ENCODE measurements at places on chromosomes 12 and 14.

- DNase-seq, result no peak
Measured at GRCh38 chr12:93025145-93026103, 96.3 kb upstream of the EEA1 start.

- DNase-seq, result no peak
Measured at GRCh38 chr12:86698641-86698980, 442.4 kb upstream of the MGAT4C start.

GRCh38 chr12:16399101-16399500 lies 51.7 kb downstream of the MGST1 start:
- DNase-seq, result no peak

- DNase-seq, result no peak
Measured at GRCh38 chr14:102503641-102504327, 5.8 kb downstream of the ANKRD9 start.

DNA sequence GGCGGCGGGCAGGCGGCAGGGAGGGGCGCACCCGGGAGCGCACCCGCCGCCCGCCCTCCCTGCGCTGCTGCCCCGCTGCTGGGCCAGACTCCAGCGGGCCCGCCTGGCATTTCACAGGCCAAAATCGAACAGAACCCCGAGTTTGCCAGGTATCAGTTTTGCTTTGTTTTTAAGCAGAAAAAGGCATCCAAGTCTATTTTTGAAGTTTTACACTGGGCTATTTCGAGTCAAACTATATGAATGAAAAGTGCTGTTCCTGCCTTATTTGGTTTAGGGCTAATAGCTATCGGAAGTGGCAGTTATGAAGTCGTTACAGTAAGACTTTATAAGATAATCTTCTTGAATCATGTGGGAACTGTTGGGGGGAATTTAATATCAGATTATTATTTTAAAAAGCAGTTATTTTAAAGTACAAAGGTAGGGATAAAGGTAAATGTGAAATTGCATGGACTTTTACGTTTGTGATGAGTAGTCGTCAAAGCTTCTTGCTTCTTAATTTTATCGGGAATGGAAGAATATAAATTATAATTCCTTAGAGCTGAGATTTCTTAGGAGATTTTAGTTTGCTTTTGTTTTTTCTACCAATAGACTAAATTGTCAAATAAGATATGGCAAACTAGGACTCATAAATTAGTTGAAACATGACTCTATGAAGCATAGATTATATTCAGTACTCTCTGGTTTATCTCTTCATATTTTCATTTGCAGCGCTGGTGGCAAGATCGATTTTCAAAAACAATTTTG lies 1.1 kb downstream of the MSRB3 start:
- no peak for DNase-seq

DNA sequence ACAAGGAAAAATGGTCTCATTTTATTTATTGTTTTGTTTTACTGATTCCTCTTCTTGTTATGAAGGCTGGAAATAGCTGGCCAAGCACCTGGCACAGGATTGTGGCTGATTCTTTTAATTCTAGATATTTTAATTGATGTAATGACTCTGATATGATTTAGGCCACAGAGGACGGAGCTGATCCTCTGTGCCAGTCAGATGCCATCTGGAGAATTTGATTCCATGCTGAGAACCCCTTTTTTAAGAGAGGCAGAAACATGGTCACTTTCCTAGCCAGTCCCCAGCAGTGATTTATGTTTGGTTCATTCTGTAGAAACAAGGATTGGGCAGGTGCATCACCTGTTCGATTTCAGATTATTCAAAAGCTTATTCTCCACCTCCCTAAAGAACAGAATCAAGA lies 77.6 kb downstream of the STAB2 start:
- DNase-seq, result no peak

- DNase-seq, result peak; percentile 73
Measured at GRCh38 chr12:107372229-107372658, 278.9 kb upstream of the CRY1 start.

DNA sequence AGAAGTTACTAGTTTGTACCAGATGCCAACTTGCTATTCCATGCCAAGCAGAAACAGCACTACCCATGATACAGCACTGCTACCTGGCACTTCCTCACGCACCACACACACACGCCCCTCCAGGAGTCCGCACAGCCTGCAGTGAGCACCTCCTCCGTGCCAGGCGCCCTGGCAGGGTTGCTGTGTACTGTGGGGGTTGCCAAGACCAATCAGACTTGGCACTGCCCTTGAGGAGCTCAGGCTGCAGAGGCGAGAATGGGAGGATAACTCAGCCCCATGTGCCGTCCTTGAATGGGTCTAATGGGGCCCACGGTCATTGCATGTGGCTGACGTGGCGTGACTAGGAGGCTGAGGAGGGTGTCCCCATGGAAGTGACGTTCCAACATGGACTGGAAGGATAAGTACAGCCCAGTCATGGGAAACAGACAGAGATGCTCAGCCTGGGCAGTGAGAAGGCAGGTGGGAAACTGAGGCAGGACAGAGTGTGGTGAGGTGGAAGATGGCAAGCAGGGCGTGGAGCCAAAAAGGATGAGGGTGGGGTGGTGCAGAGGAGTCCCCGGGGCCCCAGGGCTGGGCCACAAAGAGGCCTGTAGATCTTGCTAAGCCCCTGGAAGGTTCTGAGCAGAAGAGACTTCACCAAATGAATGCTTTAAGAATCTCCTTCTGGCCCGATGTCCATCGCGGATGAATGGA lies 65.3 kb upstream of the C14orf180 start:
- no peak for DNase-seq

DNA sequence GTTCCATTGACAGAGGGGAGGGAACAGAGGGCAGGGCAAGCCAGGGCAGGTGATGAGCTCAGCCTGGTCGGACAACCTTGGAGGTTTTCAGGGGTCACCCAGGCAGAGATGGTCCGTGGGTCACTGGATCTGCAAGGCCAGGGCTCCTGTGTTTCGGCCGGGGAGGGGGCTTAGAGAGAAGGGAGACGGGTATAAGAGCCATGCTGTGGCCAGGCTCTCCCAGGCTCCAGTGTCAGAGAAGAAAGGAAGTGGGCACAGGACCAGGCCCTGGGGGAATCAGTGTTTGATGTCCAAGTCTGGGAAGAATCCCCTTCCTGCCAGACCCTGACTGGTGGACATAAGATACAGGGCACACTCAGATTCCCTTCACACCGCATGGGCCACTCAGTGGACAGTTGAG lies 36.9 kb downstream of the DIO3 start:
- no peak for DNase-seq

- no peak for DNase-seq
Measured at GRCh38 chr14:38964630-38965029, 138.4 kb downstream of the SEC23A start.

DNA sequence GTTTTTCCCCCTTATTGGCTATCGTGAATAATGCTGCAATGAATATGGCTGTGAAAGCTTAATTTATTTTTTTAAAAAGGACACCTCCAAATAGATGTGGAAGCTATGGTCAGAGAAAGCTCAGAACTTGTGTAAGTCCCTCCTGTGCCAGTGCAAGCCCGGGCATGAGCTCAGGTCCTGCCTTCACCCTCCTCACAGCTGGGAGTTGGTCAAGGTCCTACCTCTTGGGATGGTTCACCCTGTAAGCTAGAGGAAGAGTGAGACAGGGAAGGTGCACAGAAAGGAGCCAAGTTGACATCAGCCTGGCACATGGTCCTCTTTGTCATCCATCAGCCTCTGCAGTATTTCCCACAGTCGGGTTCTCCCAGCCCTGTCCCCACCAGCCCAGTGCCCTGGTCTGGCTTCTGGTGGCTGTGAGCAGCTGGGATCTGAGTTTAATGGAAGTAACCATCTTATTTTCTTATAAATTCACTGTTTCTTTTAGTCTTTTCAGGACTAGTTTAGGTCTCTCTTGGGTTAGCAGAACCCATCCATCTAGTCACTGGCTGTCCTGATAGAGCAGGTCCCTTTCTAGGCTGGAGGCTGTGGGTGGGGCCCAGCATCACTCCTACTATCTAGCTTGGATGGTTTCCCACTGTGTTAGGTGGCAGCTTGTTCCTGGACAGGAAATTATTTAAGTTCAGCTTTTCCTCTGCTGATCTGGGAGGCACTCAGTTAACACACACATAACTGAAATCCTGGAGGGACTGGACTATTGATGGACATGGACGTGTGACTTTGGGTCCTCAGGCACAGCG lies 11.8 kb upstream of the PLEKHG3 start:
- DNase-seq, result no peak

DNA sequence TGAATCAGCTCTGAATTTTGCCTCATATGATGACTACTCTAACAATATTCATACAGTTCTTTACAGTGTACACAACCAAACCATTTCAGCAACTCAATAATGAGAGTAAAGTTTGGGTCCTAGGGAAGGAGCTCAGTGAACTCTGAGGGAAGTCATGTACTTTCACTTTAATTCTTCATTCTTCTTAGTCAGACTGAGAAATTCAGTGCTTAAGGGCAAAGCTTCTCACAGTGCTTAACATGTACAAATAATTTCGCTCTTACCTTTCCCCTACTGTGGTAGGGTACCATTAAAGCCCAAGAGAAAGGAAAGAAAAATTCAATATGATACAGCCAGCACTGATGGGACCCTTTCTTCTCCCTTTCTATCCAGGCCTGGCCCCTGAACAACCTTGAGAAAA lies 435.0 kb downstream of the NELL2 start:
- DNase-seq, result no peak

- DNase-seq, result peak; percentile 74
Measured at GRCh38 chr12:94149119-94149780, 873 bp downstream of the PLXNC1 start.

GRCh38 chr12:12804432-12804886 lies 8.7 kb upstream of the DDX47 start:
- DNase-seq, result no peak

GRCh38 chr12:56537546-56537945 lies 15.9 kb downstream of the RBMS2 start:
- DNase-seq, result no peak

GRCh38 chr12:58026426-58026825 lies 85.1 kb downstream of the ATP23 start:
- DNase-seq, result no peak

GRCh38 chr12:109124878-109125648 lies 8.7 kb downstream of the ACACB start:
- DNase-seq, result no peak

DNA sequence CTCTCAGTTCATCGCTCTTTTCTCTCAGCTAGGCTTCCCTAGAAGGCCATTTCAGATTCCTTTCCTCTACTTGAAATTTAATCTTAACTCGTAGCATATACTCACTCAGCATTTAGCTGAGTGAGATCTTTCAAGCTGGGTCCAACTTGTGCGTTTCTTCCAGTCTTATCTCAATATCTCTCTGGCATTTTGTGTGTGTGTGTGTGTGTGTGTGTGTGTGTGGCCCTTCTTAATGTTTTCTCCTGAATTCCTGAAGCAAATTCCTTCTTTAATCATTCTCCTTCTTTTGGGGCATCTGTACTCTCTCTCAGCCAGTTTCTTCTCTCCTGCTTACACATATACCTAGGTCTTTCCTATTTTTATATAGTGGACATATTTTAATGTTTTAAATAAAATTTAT lies 129.1 kb downstream of the KITLG start:
- DNase-seq, result no peak

DNA sequence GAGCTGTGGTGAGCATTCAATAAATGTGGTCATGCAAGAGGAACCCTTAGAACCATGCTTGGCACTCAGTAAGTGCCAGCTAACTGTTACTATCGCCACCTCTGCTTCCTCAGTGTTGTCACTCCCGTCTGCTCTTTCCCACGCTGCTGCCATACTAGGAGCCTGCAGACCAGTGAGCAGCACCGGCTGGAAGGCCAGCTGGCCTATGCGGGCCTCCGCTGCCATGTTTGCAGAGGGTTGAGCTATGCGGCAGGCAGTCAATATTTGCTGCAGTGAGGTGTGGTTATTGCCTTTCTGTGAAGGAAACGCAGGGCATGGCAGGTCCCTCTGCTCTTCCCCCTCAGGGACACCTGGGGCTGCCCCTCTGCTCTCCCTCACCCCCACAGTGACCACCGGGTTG lies 13.0 kb downstream of the KMT5A start:
- DNase-seq, result no peak

DNA sequence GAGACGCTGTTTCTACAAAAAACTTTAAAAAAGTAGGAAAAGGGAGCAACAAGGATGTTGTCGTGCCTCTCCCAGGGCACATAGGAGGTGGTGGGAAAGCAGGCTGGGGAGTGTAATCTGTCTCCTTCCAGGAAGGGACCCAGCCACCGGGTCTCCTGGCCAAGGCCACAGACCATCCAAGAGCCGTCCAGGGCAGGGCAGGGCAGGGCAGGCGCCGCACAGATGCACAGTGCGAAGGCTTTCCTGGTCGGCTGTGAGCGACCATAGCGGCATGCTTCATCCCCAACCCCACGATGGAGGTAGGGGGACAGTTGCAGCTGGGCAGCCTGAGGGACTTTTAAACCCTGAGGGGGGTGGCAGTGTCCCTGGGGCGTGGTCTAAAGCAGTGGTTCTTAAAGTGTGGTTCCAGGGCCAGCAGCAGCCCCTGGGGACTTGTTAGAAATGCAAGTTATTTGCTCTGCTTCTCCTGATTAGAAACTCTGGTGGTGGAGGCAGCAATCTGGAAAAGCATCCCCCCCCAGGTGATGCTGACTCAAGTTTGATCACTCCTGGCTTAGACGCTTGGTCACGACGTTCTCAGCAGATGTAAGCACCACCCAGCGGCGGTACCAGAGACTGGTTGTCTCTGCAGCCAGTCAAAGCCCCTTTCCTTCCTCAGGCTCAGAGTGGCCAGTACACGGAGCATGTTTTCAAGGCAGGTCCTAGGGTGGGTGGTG lies 197.4 kb upstream of the PRMT8 start:
- no peak for DNase-seq

- DNase-seq, result no peak
Measured at GRCh38 chr12:69304284-69304683, 43.9 kb upstream of the LYZ start.

DNA sequence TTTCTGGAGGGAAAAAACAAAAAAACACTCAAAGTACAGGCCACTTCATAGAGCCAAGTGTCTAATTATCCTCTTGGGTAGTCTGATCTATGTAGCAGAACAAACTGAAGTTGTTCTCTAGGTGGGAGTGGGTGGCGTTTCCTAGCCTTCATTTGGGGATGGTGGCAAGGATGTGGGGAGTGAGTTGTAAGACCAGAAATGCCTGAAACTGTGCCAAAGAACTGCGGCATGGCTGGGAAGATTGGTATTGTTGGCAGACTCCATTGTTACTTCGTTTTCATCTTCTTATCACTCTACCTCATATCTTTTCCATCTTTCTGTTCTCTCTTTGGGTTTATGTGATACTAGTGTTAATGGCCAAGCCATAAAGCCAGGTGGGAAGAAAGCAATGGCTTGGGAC lies 177.3 kb upstream of the DDHD1 start:
- no peak for DNase-seq

DNA sequence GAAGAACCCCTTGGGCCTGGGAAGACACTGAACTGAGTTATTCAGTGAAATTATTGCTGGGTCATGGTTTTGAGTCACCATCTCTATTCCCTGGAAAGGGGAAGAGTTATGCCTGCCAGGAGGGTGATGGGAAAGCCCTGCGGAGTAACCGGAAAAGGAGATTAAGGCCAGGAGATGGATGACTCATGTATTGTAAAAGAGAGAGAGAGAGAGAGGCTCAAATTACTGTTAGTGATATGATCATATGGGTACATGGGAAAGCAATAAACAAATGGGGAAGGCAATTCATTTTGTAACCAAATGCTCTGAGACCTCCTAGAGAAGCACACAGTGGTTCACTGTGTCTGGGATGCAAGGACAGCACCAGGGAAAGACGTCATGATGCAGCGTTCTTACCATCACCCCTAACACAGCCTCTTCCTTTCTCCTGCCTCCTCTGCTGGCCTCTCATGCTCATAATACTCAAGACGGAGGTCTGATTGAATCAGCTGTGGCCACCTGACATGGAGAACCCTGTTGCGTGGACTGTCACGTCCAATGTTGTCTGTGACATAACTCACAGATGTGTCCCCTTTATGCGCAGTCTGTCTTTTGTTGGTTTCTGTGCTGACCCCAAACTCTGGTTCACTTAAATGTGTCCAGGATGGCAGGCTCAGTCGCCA lies 243.7 kb downstream of the TMEM132D start:
- no peak for DNase-seq

GRCh38 chr14:50082308-50082742 lies 34.0 kb downstream of the VCPKMT start:
- DNase-seq, result peak; percentile 61
